ENCODE measurements at places on chromosomes 11 and 22.

- no peak for DNase-seq
Observed at GRCh38 chr11:62553080-62553838, 6.7 kb upstream of the AHNAK start.

DNA sequence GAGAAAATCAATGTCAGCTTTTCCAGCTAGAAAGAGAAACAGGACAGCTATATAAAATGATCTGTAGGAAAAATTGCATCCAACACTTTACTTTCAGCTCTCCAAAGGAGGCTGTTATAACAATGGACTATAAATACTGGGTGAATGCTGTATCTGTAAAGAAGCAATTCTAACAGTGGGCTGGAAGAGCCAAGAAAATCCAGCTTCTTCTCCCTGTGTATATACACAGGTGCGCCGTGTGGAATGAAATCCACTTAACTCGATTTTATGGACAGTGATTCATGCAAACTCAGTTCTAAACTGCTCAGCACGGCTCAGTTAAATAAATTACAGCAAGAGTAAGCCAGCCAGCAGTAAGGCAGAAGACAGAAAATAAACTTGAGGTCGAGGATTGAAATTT, 32.5 kb upstream of the LMO2 start:
- no peak for DNase-seq

- DNase-seq = no peak
Observed at GRCh38 chr11:112806256-112806655, 155.0 kb upstream of the NCAM1 start.

DNA sequence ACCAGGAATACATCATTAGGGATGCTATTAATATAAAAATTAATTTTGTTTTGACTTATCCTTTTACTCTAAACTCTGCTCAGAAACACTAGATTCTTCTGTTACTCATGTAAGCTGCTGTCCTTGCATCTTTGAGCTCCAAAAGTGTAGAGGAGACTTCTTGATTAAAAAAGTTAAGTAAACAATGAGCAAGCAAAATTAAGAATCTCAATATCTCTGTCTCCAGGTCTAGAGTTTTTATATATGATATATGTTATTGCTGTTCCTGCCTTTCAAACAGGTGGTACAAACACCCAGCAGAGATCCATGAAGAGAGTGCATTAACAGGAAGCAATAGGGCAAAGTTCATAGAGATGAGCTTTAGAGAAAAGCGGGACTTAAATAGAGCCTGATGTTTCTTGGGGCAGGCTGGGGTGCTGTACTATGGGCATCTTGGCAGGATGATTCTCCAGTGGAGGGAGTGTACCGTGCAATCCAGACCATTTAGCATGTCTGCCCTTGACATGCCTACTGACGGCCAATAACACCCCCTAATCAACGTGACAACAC, 6.9 kb downstream of the MAPK1 start:
- DNase-seq = no peak

DNA sequence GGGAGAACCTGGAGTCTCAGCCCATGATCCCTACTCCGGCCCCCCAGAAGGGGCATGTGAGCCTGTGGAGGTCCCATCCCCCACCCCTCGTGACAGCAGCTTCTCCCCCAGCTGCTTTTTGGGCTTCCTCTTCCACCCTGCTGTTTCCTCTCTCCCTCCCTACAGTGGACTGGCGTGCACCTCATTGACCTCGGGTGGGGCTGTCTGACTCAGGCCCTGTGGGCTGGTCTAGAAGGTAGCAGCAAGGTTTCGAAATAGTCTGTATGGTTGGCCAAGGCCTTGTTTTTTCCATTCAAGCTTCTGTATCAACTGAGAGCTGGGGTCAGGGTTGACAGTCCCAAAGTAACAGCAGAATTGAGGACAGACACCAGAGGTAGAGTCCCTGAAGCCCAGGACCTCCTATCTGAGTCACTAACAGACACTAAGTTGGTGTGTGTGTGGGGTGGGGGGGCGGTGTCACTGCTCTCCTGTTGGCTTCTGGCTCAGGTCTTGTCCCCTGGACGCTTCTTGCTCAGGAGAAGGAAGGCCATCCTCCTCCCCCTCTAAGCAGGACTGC, 7.7 kb downstream of the SLC37A2 start:
- no peak for DNase-seq

DNA sequence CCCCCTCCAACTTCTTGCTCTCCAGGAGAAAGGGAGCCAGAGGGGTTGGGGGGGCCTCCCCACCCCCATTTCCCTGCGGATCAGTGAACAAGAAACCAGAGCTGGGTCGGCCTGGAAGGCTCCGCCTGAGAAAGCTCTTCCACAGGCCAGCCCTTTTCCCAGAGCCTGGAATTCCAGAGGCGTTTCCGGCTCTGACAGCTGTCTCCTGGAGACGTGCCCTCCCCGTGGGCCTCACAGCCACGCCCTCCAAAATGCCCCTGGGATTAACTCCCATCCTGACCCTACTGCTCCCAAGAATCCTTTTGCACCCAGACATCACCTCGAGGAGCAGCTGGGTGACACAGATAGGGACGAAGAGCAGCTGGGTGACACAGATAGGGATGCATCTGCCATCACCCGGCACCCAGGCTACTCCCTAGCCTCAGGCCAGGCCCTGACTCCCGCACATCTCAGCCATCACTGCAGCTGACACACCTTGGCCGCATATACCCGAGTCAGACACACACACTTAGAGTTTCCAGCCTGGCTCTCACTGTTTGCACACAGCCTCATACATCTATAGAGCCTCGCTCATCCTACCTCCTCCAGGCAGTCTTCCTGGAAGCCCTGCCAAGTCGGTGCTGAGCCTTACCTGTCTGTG, 7.6 kb upstream of the CDC42EP1 start:
- DNase-seq = no peak

GRCh38 chr11:130439160-130439519, 9.3 kb upstream of the ADAMTS15 start:
- no peak for DNase-seq

DNA sequence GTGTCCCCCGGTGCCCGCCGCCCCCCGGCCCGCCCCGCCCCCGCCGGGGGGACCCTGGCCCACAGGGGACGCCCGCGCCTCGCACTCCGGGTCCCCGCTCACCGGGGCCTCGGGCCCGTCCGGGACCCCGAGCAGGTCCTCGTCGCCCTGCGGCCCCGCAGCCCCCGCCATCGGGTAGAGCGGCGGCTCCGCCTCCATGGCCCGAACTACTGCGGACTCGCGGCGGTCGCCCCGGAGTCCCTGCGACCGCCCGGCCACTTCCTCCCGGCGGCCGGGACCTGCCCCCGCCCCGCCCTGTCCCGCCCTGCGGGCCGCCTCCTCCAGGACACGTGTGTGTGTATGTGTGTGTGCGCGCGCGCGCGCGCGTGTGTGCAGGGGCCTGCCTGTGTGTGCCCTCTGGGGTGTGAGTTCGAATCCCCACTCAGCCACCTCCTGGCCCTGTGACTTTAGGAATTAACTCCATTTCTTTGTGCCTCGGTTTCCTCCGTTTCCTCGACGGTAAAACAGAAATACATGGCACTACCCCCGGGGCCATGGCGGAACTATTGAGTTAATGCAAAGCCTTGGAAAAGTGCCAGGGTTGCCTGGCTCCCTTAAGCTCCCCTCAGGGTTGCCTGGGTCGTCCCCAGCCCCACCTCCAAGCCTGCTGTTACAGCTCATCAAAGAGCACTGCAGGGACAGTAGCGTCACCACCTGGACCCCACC, at the start of gene UNC93B1:
Gene UNC93B1 (minus strand): TSS at position 252 of the 705 bp plus-strand sequence. CDS start 54 bp downstream, at position 198.
- DNase-seq = peak; percentile 80

DNA sequence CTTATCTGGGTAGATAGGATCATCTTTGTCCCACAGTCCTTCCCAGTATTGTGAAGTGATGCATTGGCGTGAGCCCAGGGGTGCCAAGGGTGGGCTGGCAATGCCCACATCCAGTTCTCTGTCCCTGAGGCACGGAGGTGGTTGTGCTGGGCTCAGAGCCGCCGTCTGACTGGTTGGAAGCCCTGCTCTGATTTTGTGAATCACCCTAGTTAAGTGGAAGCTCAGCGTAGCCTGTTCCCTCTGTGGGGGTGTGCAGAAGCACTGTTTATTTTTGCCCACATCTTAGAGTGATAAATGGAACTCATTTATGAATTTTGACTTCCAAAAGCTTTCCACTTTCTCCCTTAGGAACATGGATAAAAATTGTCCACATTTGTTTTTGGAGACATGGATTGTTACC, 13.6 kb downstream of the BCR start:
- DNase-seq = no peak

DNA sequence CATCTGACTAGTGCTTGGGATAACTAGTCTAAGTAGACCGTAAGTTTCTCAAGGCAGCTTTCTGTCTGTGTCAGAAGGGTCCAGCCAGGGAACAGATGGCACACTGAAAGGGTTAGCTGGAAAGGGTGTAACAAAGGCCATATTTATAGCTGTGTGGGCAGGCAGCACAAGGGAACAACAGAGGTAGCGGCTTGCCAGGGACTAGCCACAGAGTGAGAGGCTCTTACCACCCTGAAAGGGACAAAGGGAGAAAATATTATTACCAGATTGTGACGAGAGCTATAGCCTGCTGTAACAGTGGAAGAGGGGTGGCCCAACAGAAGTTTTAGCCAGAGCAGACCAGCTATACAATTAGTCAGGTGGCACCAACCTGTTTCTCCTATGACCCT, 129.4 kb downstream of the CCDC34 start:
- DNase-seq = peak; percentile 15

- no peak for DNase-seq
Observed at GRCh38 chr11:97856666-97857065, 1164.1 kb upstream of the CNTN5 start.

DNA sequence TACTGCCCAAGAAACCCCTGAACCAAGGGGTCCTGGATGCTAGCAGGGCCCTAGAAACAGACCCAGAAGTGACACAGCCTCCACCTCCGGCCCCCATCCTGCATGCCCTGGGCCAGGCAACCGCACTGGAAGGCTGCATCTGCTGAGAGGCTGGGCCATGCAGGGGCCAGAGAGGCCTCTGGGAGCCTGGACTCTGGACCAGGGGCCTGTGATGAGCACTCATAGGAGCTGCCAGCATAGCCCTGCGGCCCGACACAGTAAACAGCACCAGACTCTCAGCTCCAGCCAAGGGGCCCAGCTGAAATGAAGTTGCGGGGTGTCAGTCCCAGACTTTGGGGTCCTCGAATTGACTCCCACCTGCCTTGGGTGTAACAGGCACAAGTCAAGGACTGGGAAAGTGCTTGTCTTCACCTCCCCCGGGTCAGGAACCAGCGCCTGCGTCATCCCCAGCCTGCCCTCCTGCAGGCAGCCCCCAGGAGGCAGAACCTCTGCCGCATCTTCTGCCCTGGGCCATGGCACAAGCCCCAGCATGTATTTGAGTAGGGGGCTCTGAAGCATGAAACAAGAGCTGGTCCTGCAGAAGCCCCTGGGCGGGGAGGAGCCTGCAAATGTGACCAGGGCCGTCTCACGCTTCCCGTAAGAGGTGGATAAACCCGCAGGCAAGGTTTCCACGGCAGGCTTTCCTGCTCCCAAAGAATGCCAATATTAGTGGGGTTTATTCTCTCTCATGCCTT, 25.2 kb upstream of the CCND1 start:
- DNase-seq = no peak

- no peak for DNase-seq
Observed at GRCh38 chr11:108338750-108339149, 115.9 kb downstream of the ATM start.

- DNase-seq = no peak
Observed at GRCh38 chr22:45314054-45314721, 4.5 kb downstream of the FAM118A start.

GRCh38 chr11:91810871-91811270, 413.7 kb upstream of the FAT3 start:
- DNase-seq = no peak

DNA sequence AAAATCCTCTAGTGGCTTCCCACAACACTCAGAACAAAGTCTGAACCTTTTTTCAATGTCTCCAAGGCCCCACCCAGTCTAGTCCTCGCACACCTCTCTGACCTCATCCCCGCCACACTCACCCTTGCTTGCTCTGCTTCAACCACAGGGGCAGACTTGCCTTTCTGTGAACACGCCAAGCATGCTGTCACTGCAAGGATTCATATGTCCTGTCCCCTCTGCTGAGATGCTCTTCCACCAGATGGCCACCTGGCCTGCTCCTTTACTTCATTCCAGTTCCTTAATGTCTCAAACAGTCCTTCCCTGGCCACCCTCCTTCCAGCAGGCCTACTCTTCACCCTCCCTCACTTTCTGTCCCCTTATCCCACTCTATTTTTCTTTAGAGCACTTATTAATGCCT, 60.6 kb upstream of the ARHGAP20 start:
- DNase-seq = no peak

DNA sequence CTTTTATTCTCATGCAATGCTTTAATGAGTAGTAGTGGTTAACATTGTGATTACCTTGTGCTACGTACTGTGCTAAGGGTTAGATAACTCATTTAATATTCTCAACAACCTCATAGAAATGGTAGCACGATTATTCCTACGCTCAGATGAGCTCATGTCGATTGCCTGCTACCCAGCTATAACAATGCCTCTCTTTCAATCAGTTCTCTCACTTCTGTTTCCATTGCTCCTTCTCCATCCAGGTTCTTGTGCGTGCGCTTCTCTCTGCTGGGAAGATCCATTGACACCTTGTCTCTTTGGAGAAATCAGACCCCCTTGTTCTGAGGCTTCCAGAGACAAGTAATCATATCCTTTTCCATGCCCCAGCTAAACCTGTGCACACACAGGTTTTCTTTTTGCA, 120.8 kb downstream of the NECTIN1 start:
- no peak for DNase-seq

DNA sequence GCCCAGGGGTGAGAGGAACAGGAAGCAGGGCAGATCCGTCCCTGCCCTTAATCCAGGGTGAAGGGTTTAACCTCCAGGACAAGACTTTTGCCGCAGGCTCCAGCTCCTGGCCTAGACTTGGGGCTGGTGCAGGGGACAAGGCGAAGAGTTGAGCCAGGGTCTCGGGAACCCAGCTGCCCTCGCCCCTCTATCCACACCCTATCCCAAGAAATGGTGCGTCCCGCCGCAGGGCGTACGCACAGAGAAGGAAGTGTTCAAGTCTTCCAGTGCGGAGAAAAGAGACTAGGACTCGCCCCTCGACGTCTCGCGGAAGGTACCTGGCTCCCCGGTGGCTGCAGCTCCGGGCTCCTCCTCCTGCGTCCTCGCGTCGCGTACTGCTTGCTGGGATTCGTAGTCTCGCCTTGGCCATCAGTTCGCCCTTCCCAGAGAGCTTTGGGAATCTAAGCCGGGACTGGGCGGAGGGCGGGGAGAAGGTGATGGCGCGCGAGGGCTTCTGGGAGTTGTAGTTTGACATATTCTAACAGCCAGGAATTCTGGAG, at the start of gene ZMAT5:
Gene ZMAT5 (minus strand): TSS at position 376 of the 539 bp plus-strand sequence. CDS start 18,463 bp downstream, outside the sequence.
- peak; percentile 76 for DNase-seq

DNA sequence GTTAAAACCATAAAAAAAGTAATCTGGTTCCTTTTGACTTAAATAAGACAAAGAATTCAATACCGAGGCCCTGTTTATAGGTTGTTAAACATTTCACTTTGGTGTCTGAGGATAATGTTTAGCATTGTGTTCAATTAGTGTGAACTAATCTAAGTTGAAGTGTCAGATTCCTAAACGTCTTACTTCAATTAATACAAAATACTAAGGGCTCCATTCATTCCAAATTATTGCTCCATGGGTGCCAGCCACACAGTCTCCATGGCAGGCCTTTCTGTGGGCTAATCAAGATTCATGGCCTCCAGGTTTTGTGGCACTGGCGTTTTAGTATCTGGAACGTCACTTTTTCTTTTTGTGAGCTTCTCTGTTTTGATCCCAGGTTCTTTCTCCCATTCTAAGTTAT, 89.4 kb downstream of the TMEM135 start:
- no peak for DNase-seq

GRCh38 chr11:134686460-134687061, 274.5 kb upstream of the B3GAT1 start:
- no peak for DNase-seq

- DNase-seq = peak; percentile 95
Observed at GRCh38 chr11:62612366-62613290, at the start of the genes EML3 and ROM1. Gene EML3, minus strand, starts transcription at chr11:62612775. Its CDS starts 318 bp downstream, at chr11:62612457. Gene ROM1, plus strand, starts transcription at chr11:62613257. Its CDS starts 25 bp downstream, at chr11:62613282.

Data from activated B cell treated with CpG ODN at 0.5 μM for 24 hours (primary cell).